ENCODE measurements at places on chromosomes 13 and 19.
A peak's percentile ranks its signal among the peaks of the same experiment; 100 is the strongest.

DNA sequence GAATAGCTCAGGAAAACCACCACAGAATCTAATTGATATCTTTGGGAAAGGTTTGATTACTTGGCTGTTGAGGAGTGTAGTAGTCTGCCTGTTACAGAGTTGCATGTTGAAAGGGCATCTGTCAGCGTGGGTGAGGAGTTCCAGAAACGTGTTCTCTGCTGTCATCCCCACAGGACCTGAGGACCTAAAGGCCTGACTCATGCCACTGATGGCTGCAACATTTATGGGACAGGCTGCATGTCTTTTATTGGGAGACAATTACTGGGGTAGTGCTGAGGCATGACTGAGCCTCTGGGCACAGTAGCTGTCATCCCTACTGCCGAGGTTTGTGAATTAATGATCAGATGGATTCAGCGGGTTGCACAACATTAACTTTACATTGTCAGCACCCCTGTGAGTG, 525.9 kb downstream of the GPC6 start:
- no peak for DNase-seq

DNA sequence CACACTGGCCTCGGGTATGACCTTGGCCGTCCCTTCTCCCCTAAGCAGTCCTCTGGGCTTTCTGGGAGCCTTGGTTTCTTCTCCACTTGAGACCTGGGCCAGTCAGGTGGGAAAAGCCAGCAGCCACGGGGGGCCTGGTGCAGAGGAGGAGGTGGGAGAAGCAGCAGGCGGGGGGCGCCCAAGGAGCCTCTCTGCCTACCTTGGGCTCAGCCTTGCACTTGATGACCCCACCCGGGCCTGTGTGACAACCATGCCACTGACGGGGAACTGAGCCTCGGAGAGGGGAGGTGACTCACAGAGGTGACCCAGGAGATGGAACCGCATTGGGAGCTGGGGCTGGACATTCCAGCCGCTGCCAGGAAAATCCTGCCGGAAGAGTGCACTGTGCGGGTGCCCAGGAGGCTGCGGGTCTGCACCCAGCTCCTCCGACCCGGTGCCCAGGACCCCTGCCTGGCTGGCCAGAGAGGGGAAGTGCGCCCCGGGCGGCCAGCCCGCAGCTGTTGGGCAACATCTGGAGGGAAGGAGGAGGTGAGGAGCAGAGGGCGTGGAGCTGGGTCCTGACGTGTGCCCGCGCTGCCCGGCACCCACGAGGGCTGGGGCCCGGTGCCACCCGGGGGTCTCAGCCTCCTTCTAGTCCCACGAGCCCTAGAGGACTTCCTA, 23.4 kb upstream of the SLC7A10 start:
- no peak for DNase-seq

DNA sequence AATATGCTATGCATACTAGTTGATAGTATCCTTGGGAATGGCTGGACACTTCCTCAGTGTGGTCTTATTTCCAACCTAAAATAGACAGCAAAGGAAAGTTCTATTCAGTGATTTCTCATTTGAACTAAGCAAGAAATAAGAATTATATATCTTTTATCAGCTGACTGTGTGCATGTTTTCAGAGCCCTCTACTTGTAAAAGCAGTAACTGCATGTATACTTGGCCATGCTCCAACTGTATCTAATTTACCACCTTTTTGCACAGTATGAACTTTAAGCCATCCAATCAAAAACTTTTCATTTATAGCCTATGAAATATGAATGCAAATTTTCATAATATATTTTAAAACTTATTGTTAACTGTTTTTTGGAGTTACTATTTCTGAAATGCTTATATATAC, 136.4 kb upstream of the PCDH9 start:
- peak; percentile 69 for DNase-seq

DNA sequence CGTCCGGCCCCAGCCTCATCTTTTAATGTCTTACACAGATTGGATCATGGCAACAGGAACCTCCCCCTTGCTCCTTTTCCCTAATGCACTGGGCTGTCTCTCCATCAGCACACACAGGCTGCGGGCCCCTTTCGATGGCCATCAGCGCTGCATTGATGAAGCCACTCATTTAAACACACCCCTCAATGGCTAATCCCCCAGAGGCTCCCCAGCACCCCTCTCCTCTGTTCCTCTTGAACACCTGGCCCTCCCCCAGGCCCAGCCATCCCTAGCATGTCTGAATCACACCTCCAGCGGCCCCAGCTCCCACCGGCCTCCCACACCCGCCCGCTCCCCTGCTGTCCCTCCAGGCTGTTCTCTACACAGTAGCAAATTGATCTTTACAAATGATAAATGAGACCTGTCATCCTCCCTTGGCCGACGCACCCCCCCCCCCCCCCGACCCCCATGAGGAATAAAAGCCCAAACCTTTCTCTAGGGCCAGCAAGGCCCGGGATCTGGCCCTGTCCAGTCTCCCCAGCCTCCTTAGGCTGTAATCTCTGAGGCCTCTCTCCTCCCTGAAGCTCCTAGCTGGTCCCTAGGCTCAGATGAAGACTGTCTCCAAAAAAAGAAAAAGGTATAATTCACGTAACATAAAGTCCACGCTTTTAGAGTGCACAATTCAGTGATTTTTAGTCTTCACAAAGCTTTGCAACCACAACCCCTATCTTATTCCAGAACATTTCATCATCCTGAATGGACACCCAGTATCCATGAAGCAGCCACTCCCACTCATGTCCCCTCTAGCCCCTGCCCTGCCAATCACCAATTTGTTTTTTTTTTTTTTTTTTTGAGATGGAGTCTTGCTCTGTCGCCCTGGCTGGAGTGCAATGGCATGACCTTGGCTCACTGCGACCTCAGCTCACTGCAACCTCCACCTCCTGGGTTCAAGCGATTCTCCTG, 7.4 kb downstream of the RPL28 start:
- peak; percentile 63 for DNase-seq

DNA sequence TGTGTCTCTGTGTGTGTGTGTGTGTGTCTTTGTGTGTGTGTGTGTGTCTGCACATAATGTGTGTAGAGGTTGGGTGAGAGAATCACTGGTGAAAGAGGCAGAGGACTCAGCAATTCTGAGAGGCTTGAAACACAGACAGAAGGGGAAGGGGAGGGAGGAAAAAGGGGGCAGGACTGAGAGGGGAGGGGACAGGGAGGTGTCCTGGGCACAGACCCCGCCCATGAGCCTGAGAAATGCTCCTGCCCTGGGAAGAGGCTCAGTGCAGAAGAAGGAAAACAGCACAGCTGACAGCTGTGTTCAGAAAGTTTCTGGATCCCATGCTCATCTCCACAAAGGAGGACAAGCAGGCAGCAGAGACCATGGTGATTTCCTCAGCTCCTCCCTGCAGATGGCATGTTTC, 59.1 kb upstream of the CEACAM8 start:
- no peak for DNase-seq

GRCh38 chr19:4278419-4279266, at the start of gene SHD:
Gene SHD (plus strand): TSS chr19:4279266. CDS start chr19:4280064, 798 bp downstream.
- DNase-seq: peak; percentile 51

- no peak for DNase-seq
These were observed 98.2 kb downstream of the ZNF429 start for GRCh38 chr19:21603431-21604231.

DNA sequence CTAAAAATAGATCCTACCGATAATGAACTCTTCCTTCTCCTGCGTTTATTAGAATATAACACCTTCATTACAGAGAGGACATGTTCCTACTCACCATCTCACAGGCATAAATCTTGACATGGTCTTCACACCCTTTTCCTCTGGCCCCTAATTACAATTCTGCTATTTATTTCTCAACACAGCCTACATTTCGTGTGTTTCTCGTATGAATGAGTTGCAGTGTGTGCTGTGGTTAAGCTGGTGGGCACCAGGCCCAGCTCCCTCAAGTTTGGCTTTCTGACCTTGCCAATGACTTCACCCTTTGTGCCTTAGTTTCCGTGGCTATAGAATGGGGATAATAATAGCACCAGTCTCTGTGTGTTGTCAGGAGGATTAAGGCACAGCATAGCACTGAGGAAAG, 12.3 kb upstream of the KATNAL1 start:
- peak; percentile 74 for DNase-seq

GRCh38 chr13:48542581-48543341, 9.9 kb upstream of the RCBTB2 start:
- DNase-seq: peak; percentile 84

DNA sequence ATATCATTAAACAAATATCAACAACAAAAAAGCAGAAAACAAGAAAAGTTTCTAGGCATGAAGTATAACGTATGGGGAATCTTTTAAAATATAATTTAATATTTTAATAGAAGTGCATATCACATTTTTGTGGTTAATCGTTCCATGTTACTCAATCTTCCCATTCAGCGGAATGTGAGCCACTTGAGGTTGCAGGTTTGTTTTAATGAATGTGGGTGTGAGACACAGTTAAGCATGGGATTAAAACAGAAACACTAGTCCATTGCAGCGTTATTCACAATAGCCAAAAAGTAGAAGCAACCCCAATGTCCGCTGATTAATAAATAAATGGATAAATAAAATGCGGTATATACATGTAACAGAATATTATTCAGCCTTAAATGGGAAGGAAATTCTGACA, 146.0 kb downstream of the NDFIP2 start:
- no peak for DNase-seq

GRCh38 chr19:28609091-28609755, 603.7 kb downstream of the UQCRFS1 start:
- no peak for DNase-seq

DNA sequence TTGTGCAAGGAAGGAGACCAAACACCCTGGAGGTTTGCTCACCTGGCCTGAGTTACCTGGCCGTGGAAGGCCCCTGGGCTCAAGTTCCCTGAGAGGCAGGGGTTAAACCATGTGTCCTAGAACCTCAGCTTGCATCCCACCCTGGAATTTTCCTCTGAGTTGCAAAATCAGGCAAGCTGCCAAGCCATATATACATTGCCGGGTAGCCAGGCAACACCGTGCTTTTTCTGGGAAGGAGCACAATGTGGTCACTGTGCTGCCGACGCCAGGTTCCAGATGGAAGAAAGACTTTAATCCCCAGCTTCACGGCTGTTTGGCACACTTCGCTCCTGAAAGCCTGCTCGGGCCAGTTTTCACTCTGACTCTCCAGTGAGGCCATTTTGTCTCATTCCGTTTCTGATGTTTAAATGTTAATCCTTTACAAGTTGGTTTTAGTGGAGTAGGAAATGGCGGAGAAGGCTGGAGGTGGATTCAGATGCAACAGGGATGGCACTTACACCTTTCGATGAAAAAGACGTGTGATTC, 60.1 kb upstream of the PEG3 start:
- DNase-seq: no peak

- DNase-seq: no peak
These were observed 88.5 kb downstream of the TEX26 start for GRCh38 chr13:31020996-31021395.

DNA sequence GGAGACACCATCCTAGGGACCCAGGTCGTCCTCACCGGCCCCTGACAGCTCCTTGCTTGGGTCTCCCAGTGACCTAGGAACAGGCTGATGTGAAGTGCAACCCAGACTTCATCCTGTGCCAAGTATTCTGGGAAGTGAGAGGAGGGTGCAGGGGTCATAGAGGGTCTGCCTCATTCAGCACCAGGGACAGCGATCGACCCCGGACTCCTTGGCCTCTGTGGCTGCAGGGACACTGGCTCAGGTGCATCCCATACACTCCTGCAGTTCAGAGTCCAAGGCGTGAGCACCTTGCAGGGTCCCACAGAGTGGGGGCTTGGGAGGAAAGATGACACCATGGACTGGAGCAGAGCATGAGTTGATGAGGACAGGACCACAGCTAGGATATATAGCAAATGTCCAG, 10.0 kb upstream of the OR10H2 start:
- DNase-seq: no peak

GRCh38 chr13:73429701-73430100, 370.9 kb downstream of the KLF5 start:
- DNase-seq: no peak

- DNase-seq: no peak
These were observed 27.1 kb downstream of the STK24 start for GRCh38 chr13:98549728-98550317.

DNA sequence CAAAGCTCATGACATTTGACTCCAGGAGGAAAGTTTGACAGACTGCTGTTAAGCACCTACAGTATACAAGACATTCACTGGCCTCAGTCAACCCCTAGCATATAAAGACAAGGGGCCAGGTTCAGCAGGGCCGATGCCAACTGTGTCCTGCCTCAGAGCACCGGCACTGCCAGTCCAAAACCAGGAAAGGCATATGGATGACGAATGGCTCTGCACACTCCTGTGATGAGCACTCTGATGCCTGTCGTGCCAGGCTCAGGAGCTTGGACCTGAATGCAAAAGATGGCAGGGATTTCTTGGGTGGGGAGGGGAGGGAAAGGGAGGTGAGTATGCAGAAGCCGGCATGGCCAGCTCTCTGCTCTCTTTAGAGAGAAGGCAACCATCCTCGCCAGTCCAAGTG, 38.9 kb downstream of the COL4A1 start:
- no peak for DNase-seq

- DNase-seq: no peak
These were observed 58.8 kb downstream of the SLC10A2 start for GRCh38 chr13:103007427-103007762.

DNA sequence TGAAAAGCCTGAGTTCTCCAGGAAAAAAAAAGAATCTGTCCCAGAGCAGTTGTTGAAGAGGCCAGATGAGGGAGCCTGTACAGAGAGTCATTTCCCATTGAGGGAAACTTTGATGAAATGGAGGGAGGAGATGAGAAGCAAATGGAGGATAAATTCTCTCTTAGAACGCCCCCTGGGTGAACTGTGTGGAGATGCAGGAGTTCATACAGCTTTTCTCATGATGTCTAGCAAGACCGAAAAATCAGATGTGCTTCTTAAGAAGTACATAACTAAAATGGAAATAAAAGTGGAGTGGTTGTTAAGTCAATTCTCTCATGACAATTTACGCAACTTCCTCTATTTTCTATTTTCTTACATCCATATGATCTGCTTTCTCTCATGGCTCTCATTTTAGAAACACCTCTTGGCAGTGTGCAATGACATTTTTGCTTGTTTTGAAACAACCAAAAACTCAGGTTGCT, 1263.1 kb downstream of the PCDH9 start:
- peak; percentile 53 for DNase-seq

- no peak for DNase-seq
These were observed 124.6 kb downstream of the COL4A2 start for GRCh38 chr13:110431425-110432294.

- peak; percentile 69 for DNase-seq
These were observed 719 bp downstream of the SUGP2 start for GRCh38 chr19:19032420-19033175.

DNA sequence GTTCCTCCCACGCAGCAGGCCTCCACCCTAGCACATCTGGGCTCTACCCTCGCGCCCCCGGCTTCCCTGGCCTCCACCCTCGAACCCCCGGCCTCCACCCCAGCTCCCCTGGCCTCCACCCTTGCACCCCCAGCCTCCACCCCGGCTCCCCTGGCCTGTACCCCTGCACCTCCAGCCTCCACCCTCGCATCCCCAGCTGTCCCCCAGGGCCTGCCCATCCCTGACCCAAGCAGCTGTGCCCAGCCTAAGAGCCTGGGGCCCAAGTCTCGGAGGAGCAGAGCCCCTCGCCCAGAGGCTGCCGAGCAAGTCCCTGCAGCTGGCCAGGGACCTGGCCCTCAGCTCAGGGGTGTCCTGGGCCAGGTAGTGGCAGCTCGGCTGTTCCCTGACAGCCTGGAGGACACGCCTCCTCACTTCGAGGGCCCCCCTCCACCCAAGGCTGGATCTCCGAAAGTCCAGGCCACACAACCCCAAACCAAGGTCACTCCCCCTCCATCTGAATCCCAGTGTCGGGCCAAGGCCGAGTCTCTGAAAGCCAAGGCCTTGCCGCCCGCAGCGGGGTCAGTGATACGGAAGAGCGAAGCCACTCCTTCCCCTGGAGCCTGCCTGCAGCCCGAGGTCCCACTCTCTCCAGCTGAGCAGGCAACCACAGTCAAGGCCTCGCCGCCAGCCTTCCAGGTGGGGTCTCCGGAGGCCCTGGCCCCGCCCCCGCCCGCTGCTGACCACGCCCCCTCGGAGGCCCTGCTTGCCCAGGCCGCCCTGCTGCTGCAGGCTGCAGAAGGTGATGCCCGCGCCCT, 7.9 kb upstream of the ARHGAP33 start:
- DNase-seq: no peak

All from NCI-H69 (cell line).